Activated T-cell treated with anti-CD3 and anti-CD28 coated beads, Interleukin-2, amount 50 U/mL, for 24 hours (primary cell): ENCODE measurements at places on chromosomes 4 and X.

DNA sequence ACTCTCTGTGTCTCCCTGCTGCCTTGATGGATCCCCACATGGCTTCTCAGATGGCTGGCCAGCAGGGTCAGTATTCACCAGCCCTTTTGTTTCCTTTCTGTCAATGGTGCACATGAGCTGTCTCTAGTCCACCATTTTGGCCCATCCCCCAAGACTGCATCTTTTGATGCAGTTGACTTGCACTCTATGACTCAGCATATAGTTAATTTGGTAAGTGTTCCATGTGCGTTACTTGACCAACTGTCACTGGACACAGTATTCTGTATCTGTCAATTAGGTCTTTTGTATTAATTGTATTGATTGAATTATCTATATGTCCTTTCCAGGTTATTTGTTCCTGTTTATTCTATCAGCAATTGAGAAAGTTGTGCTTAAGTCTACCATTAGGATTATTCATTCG is 29.2 kb downstream of the PRDM5 start:
- DNase-seq: no peak

GRCh38 chr4:3464911-3465697 is 2.0 kb downstream of the DOK7 start:
- DNase-seq: no peak

GRCh38 chr4:123430031-123430430 is 33.4 kb downstream of the SPRY1 start:
- DNase-seq: peak; percentile 46

- no peak for DNase-seq
Measured at GRCh38 chrX:40933706-40934425, 151.4 kb upstream of the USP9X start.

GRCh38 chrX:69032601-69033000 is 132.7 kb downstream of the PJA1 start:
- no peak for DNase-seq

DNA sequence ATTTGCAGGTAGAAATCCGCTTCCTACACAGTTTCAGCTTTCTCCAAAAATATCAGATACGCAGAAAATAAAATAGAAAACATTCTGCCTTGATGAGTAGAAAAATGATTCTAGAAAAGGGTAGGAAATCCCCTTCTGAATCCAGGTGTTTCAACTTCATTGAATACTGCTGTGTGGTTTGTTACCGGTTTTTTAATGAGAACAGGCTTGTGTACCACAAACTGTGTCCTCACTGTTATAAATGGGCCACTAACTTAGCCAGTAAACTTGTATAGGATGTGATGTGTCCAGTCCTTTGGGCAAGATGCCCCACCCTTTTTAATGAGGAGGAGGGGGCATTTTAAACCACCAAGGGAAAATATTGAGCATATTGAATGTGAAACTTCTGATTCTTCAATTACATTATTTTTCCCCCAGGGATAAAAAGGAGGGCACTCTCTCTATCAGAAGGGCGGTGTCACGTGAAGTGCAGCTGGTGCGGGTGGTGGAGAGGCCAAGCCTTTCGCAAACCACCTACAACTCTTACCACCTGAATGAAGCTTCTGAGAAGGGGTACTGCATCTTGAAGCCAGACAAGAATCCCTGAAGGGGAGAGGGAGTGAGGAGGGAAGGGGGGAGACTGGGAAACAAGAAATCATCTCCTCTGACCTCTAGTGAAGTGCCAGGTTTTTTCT is 4.5 kb downstream of the CXXC4 start:
- no peak for DNase-seq

- DNase-seq: no peak
Measured at GRCh38 chr4:151798678-151799416, 38.0 kb upstream of the GATB start.

DNA sequence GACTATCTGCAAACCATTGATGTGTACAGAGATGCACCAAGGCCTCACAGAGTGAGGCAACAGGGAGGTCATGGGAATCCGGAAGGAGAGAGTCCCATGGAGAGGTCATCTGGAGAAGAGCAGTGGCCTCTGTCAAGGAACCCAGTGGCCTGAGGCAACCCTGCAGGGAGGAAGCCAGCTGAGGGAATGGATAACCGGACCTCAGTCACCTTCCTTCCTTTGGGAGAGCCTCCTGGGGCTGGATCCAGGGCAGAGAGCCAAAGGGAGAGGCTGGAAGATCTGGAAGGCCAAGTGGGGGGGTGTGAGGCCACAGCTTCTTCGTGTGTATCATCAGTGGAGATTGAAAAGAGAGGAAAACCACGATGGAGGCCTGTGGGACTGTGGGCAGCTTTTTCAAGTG is 24.3 kb upstream of the CD38 start:
- DNase-seq: no peak

- peak; percentile 32 for DNase-seq
Measured at GRCh38 chrX:35890699-35891098, 28.8 kb upstream of the CFAP47 start.

DNA sequence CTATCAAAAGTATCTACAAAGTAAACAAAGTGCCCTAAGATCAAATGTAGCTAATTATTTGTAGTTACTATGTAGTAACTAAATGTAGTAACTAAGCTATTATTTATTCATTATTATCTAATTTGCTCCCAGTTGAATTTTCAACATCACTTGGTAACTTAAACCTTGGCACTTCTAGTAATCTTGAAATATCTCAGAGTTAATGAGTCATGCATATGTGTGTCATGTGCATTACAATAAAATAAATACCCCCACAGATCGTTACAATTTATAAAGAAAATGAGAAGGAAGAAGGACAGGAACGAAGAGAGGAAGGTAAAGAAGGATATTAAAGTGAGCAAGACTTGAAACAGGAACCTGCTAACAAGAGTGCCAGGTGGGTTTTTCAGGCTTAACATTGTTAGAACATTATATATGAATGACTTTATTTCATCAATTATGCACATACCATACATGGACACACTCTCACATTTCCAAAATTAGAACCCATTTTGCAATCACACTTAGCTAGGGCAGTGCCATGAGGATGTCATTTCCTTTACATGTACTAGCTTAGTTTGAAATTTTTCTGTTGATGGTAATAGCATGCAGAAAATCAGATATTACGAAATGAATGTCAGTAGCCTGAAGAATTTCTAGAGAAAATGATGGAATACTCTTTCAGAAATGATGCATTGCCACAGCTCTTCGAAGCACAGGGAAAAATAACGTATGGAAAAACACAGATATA is 1670.4 kb upstream of the AGA start:
- no peak for DNase-seq

- no peak for DNase-seq
Measured at GRCh38 chr4:43766648-43767047, 682.0 kb downstream of the KCTD8 start.

DNA sequence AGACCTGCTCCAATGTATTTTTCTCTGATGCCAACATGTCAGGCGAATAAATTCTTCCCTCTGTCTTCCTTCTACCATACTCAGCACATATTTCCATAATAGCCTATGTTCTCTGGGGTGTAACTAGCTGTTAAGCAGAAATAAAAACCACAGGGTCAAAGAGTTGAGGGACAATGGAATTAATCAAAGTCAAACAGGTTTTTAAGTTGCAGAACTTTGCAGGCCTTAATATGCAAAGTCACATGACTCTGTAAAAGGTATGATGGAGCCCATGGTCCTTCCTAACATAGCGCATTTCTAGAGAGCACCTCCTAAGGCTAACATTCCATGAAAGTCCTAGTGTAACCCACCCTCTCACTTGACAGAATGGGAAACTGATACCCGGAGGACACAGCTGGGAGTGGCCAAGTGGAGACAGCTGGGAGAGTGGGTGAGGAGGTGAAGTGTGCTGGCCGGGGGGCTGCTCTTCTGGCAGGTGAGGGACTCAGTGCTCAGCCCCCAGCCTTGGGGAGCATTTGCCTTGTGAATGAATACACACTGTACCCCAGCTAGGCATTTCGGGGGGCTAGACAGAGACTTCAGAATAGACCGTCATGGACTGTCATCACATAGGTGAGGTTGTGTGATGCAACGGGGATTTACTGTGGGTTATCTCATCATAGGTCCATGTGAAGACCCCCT is 8.4 kb upstream of the SORCS2 start:
- no peak for DNase-seq

DNA sequence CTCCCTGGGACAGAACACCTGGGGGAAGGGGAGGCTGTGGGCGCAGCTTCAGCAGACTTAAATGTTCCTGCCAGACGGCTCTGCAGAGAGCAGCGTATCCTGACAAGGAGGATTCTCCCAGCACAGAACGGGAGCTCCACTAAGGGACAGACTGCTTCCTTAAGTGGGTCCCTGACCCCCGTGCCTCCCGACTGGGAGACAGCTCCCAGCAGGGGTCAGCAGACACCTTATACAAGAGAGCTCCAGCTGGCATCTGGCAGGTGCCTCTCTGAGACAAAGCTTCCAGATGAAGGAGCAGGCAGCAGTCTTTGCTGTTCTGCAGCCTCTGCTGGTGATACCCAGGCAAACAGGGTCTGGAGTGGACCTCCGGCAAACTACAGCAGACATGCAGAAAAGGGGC is 44.5 kb upstream of the FAAH2 start:
- DNase-seq: no peak

GRCh38 chrX:6159468-6159867 is 69.2 kb downstream of the NLGN4X start:
- DNase-seq: no peak

DNA sequence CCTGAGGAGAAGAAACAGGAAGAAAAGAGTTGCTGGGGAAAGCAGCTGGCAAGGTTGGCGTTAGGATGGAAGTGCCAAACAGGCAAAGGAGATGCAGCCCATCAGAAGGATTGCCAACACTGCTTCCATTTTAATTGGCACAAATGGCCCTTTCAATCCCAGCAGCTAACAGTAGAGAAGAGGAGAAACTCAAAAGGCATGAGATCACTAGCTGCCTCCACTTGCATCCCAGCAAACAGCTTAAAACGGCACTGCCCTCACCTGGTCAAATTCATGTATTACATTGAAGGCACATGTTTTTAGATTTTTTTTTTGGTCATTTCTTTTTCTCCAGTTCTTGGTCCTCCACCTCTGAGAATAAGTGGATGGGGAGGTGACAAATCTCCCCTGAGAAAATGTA is 14.9 kb upstream of the LOC101059915 start:
- DNase-seq: no peak

DNA sequence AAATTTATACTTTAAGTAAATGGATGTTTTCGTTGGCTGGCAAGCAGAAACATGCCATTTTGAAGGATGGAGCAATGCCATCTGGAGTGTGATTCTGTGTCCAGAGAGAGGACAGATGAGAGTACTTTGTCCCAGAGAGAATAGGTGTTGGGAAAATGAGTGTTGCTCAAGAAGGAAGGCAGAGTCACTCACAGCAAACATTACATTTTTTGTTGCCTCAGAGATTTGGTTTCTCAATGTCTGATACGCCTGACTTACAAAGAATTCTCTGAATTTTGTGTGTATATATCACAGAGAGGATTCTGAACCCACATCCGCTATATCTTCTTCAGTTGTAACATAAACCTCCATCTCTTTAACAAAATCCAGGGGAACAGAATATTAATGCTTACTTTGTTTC is 102.8 kb upstream of the PCDH18 start:
- no peak for DNase-seq
